ENCODE measurements at places on chromosomes 2 and 18.

- DNase-seq, result no peak
Observed at GRCh38 chr18:40048886-40049650, 1906.0 kb upstream of the PIK3C3 start.

DNA sequence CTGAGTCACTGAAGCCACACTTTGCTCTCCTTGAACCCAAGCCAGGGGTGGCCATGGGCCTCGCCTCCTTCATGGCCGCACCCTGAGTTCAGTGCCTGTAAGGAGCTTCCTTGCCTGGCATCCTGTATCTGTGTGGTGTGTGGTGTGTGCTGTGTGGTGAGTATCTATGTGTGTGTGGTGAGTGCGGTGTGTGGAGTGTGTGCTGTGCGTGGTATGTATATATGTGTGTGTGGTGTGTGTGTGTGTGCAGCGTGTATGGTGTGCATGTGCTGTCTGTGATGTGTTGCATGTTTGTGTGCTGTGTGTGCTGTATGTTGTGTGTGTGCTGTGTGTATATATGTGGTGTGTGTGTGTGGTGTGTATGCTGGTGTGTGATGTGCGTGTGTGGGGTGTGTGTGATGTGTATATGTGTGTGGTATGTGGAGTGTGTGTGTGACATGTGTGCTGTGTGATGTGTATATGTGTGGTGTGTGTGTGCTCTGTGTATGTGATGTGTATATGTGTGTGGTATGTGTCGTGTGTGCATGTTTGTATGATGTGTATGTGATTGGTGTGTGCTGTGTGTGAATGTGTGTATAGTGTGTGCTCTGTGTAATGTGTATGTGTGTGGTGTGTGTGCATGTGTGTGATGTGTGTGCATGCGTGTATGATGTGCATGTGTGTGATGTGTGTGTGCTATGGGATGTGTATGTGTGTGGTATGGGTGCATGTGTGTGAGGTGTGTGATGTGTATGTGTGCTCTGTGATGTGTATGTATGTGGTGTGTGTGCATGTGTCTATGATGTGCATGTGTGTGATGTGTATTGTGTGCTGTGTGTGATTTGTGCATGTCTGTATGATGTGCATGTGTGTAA is 22.6 kb downstream of the PRELID3A start:
- DNase-seq, result no peak

DNA sequence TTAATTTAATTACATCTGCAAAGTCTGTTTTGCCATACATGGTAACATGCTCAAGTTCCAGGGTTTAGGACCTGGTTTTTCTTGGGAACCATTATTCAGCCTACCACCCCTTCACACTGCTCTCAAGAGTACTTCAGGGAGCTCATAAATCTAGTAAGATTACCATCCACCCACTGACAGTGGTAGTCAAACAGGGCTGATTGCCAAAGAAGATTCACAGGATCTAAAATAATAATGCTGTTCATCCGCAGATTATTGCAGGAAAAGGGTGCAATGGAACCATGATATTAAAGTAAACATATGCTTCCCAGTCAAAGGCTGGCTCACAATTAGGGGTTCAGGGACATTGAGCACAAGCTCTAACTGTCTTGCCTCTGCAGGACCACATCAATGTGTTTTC is 148.0 kb upstream of the CYRIA start:
- DNase-seq, result no peak

- DNase-seq, result no peak
Observed at GRCh38 chr2:191014653-191015020, 666 bp upstream of the STAT1 start.

GRCh38 chr2:59046401-59047372 is 805.6 kb upstream of the FANCL start:
- no peak for DNase-seq

DNA sequence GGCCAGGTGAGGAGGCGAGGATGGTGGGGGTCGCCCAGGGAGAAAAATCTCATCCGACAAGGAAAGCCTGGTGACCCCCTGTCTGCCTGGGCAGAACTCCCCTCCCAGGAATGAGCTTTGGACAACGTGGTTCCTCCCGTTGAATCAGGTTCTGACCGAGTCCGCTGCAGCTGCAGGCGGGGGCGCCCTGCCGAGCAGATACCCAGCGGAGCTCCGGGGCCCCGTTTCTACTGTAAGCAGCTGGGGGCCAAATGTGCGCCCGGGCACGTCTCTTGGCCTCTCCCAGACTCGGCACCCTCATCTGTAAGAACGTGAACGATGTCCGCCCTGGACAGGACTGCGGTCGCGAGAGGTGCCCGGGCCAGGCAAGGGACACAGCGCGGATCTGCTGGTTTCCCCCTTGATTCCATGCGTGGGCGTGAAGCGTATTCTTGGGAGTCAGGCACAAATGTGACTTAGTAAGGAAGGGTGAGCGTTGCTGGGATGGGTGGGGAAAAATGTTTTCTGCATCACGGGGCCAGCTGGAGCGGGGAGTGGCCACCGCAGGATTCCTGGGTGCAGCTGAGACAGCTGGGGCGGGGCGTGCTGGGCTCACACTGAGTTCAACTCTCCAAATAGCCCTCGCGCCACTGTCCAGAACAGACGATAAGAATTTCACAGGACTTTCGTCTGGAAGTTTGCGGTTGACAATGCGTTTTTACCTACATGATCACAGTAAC is 20.2 kb upstream of the TUBB6 start:
- DNase-seq, result no peak

DNA sequence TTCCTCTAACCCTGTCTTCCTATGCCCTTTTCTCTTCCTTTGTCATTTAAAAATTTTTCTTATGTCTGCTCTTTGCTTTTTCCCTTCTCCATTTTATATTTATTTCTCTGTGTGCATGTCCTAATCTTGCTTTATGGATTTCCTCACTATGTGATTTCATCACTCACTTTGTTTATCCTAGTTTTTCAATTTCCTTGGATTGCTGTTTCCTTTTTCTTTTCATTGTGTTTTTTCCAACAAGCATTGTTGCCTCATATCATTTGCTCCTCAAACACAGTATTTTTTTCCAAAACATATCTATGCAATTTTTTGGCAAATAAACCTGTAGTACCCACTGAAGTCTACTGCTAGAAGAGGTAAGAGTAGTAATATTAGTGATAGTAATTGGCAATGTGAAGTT is 67.4 kb upstream of the PNPT1 start:
- no peak for DNase-seq

- DNase-seq, result no peak
Observed at GRCh38 chr2:32732912-32733472, 105.1 kb downstream of the TTC27 start.

DNA sequence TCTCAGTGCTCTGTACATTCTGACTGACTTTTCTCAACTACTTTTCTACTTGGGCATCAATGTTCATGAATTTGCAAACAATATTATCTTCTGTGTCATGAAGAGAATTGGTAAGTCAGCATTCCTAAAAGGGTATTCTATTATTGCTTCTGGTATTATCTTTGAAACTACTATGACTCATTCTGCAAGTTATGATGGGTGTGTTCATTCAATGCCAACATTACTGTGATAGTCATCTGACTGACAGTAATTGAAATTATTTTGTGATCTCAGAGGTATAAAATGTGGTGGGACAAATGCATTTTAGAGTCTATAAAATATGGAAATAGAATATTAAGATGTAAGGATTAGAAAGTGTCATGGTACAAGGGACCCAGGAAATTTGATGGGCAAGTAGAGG is 736.0 kb upstream of the CELF4 start:
- no peak for DNase-seq

DNA sequence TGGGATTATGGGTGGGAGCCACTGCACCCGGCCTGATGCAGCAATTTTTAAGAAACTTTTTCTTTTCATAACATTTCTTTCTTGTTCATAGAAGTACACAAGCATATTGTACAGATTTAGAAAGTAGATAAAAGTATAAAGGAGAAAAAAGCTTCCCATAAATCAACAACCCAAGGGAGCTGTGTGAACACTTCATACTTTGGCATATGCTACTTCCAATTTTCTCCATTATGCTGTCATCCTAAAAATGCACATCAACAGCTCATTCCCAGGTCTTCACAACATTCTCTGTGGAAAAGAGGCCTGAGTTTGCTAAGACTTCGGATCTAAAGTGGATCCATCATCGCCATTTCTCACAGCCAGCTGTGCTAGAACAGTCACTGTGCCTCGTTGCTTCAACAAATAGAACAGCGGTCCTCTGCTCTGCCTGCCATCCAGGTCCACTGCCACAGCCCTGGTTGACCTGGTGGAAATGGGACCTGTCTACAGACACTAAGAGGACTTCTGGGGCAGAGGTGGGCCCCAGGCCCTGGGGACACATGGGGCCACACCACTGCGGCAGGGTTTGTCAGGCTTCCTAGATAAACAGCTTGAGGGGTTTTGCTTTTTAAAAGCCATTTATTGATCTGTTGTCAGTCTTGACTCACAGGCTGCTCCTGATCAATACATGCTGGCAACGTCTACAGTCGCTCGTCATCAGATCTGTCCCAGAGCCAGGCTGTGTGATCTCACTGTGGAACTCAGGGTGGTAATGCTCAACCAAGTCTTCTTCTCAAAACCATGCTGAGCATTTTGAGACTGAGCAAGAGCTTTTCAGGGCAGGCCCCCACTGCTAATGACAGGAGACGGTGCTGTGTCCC is 72.7 kb upstream of the MGAT4A start:
- DNase-seq, result no peak

- DNase-seq, result no peak
Observed at GRCh38 chr2:197372592-197372991, 62.0 kb upstream of the ANKRD44 start.

- DNase-seq, result no peak
Observed at GRCh38 chr18:48594471-48595094, 55.8 kb downstream of the CTIF start.

DNA sequence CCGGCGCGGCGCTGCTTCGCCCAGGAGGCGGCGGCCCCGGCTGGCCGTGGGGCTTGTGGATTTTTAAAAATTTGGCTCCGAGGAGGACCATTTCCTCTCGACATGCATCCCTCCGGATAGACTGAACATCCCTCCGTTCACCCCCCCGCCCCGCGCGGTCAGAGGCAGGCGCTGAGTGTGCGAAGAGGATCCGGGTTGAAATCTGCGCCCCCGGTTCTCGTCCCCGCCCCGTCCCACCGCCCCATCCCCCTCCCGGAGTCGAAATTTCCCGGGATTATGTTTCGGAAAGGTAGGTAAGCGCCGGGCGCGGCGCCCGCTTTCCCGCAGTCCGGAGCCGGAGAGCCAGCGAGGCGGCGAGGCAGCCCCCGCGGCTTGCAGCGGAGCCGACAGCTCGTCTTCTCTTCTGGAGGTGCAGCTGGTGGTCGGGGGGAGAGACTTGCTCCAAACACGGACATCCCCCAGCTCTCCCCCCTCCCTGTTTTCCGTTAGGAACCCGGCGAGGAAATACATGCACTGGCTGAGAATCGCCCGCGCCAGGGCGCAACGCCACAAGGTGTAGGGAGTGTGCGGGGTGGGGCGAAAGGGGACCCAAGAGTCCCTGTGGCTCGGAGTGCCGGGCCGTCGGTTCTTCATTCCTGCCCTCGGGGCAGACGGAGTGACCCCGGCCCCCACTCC is at the start of gene PRKCE:
Gene PRKCE (plus strand): TSS at position 261 of the 675 bp plus-strand sequence.
- DNase-seq, result no peak

DNA sequence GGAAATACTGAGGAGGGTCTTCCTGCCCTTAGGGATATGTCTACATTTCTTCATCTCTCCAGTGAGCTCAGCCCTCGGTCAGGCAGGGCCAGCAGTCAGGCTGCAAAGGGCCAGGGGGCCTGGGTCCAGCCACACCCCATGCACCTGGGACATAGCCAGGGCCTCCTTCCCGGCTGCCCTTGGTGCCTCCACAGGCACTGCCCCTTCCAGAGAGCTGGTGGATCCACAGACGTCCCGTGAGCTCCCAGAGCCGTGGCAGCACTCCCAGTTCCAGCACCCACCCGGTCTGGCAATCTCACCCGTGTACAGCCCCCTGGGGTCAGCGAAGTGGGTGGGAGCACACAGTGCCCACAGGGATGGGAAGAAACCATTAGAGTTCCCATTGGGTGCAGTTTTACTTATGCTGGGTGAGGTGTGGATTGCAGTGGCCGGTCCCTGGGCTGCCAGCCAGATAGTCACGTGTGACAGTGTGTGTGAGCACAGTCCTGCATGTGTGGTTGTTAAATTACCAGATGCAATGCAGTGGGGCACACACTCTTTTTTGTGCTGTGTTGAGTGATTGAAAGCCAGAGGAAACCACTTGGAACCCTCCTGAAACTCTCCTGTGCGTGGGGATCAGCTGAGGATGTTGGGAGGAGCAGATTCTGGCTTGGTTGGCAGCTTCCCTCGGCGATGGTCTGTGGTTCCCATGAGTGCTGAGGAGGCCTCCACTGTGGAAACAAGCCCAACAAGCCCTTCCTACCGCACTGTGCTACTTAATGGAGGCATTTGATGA is 131.0 kb downstream of the SNTG2 start:
- DNase-seq, result no peak

DNA sequence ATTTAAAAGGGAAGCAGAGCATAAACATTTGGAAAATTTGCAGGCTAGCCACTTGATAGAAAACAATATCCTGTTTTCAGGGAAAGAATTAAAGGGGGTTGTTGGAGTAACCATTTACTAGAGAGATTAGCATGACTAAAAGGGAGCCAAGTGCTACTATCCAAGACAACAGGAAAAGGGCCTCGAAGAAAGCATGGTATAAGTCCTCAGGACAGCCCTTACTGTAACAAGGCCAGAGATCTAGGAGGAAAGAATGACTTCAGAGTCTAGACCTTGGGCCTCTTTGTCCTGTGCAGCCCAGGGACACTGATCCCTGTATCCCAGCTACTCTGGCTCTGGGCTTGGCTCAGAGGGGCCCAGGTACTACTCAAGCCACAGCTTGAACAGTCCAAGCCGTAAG is 16.6 kb downstream of the TPO start:
- DNase-seq, result no peak

DNA sequence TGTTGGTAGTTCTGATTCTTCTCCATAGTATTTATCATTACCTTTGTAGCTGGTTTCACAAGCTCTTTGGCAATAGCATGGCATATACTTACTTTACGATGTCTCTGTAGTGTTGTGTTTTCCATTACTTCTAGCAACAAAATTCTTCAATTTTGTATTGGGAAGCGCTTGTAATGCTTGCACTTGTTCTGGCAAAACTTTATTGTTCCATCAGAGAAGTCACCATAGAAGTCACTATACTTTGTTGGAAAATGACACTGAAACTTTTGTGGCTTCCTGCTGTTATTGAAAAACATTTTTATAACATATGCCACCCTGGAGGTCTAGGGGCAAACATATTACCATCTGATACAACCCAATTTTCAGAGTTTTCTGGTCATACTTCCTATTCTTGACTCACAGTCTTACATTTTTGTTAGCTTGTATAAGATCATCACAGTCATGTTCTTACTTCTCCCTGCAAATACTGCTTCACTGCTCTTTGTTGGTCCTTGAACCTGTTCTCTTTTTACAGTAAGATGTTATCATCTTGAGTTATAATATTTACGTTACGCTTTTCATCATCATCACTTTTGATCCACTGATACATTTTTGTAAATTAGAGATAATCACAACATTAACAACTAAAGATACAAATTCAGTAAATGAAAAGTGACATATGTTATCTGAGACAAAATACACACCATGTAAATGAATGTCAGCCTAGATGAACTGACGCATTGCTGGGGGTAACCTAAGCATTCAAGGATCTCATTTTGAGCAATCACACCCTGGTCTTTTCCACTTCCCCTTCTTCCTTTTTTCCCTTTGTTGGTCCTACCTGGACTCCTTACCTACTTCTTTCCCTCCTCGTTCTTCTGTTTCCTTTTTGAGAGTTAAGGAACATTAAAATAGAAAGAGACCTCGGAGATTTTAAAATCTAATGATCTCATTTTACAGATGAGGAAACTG is 33.3 kb upstream of the CXCR4 start:
- no peak for DNase-seq

GRCh38 chr2:47422016-47422415 is 19.1 kb downstream of the MSH2 start:
- no peak for DNase-seq
